Foreskin melanocyte (primary cell): ENCODE measurements at places on chromosomes 3 and 15.

DNA sequence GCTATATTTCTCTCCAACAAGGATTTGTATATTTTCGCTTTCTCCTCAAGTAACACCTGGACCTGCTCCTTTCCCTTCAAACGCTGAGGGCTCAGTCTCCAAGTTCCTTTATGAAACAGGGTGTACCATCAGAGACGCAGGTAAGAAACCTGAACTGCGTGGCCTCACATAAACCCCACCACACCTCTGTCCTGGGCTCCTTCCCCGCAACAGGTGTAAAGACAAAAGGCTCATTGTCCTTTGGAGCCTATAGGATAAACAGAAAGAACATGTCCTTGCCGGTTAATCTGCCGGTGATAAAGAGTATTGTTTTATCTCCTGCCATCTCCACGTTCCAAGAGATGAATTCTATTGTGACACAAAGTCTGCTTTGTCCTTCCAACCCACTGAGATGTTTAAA, 111.8 kb upstream of the ADAMTS9 start:
- DNase-seq = no peak

DNA sequence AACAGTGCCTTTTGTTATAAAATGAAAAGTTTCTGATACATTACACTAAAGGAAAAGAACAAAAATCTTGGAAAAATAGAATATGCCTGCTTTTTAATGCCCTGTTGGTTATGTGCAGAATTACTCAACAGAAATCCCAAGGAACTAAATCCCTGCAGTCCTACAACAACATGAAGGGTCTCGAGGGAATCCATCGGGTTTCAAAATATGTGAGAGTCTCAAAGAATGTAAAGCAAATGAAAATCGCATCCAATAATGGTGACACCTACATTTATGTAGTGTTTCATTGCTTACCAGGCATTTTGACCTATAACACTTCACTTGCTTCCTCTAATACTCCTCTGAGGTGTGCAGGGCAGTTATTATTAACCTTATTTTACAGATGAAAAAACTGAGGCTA, 411.3 kb downstream of the FOXP1 start:
- DNase-seq = no peak

DNA sequence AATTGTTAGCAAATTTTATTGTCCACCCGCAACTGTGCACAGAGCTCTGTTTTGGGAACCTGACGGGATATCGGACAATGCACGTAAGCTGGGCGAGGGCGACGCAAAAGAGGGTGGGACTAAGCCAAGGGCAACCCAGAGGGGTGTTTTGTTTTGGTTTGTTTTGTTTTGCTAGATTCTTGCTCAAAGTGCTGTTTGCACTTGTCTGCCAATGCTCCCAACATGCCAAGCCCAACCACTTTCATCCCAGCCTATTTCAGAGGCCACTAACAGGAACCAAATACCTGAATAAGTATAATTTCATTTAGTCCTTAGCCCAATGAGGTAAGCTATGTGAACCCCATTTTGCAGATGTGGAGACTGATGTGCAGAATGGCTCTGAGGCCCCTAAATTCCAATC, 9.7 kb upstream of the CMTM7 start:
- DNase-seq = no peak

DNA sequence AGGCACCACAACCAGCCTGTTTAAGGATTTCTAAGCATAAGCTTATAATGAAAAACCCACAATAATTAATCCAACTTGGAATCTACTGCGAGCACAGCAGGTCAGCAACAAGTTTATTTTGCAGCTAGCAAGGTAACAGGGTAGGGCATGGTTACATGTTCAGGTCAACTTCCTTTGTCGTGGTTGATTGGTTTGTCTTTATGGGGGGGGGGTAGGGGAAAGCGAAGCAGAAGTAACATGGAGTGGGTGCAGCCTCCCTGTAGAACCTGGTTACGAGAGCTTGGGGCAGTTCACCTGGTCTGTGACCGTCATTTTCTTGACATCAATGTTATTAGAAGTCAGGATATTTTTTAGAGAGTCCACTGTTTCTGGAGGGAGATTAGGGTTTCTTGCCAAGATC, 15.1 kb downstream of the APOD start:
- no peak for DNase-seq

GRCh38 chr3:133135306-133135705, 97.1 kb downstream of the TMEM108 start:
- no peak for DNase-seq

DNA sequence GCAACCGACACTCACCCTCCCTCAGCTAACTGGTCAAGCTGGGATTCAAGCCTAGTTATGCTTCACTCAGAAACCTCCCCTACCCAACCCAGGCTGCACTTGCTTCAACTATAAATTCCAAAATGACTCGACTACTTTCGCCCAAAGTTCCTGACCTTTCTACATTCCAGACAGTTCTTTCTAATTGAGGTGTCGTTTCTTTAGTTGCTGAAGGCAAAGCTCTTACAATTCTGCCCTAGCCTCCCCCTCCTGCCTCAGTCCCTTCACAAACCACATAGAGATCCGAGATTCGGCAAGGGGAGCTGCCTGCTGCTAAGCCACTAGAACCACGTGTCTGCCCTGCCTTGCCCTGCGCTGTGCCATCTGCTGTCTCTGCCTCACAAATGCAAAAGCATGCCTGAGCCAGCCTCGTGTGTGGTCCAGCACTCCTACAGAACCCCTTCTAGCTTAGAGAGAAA, 74.7 kb upstream of the SH3GL3 start:
- no peak for DNase-seq

- no peak for DNase-seq
Measured at GRCh38 chr3:37236024-37236423, 61.6 kb upstream of the LRRFIP2 start.

DNA sequence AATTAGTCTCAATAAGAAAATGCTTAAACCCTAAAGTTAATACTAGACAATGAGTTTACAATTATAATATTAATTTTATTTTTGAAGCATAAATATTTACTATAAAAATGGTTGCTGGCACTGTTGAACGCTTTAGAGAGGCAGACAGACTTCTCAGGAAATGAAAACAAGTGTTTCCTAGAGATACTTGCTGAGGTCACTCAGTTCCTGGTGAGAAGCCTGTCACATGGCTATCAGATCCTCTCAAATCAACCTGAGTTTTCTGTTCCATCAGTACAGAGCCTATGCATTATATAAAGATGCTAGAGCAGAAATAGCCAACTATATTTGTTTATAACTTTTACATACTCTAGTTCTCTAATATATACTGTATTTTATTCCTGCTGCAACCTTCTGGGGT, 109.2 kb downstream of the MYO5A start:
- DNase-seq = no peak

DNA sequence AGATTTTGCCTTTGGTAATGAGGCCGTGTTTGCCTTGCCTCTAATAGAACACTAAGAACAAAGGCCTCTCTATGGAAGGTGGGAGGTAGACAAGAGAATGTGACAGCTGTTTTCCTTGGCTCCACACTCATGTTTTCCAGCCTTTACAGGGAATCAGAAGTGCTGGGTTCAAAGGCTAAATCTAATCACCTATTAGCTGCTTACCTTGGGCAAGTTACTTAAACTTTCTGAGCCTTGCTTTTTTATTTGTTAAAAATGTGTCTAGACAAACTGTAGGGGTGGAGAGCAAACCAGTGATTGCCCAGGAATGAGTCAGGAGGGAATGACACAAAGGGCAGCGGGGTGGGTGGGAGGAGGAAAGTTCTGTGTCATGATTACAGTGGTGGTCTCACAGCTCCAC, 179.0 kb downstream of the P3H2 start:
- DNase-seq = no peak

GRCh38 chr3:40118091-40118490, 191.4 kb upstream of the EIF1B start:
- no peak for DNase-seq

GRCh38 chr3:100437721-100438622, 36.6 kb downstream of the LNP1 start:
- DNase-seq = no peak

DNA sequence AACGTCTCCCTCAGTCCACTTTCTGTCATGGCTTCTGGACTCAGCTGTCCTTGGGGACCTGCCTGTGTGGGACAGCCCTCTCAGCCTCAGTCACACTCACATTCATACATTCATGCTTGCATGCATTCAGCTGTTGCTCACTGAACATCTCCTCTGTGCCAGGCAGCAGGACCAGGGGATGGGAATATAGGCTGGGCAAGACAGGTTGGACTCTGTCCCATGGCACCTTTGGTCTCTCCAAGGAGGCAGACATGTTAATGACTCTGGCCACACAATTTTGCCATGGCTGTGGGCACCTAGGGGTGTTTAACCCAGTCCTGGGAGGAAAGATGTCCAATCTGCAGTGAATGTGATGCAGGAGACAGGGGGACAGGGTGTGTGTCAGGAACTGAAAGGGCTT, 7.8 kb upstream of the DNAH1 start:
- no peak for DNase-seq

- peak; percentile 32 for DNase-seq
Measured at GRCh38 chr3:138465925-138466324, 31.5 kb downstream of the ESYT3 start.

DNA sequence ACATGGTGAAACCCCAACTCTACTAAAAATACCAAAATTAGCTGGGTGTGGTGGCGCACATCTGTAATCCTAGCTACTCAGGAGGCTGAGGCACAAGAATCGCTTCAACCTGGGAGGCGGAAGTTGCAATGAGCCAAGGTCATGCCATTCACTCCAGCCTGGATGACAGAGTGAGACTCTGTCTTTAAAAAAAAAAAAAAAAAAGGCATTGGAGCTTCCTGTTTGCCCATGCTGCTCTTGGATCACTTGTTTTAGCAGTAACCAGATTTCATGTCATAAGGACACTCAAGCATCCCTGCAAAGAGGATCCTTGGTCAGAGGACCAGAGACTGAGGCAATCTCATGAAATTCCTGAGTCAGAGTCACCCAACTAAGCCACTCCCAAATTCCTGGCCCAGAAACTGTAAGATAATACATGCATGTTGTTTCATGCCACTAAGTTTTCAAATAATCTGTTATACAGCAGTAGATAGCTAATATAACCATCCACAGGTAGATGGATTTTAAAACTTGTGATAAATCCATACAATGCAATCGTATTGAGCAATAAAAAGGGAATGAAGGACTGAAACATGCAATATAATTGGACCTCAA, 82.0 kb upstream of the XXYLT1 start:
- peak; percentile 45 for DNase-seq

GRCh38 chr3:59865351-59865750, 815.5 kb upstream of the CFAP20DC start:
- DNase-seq = no peak

DNA sequence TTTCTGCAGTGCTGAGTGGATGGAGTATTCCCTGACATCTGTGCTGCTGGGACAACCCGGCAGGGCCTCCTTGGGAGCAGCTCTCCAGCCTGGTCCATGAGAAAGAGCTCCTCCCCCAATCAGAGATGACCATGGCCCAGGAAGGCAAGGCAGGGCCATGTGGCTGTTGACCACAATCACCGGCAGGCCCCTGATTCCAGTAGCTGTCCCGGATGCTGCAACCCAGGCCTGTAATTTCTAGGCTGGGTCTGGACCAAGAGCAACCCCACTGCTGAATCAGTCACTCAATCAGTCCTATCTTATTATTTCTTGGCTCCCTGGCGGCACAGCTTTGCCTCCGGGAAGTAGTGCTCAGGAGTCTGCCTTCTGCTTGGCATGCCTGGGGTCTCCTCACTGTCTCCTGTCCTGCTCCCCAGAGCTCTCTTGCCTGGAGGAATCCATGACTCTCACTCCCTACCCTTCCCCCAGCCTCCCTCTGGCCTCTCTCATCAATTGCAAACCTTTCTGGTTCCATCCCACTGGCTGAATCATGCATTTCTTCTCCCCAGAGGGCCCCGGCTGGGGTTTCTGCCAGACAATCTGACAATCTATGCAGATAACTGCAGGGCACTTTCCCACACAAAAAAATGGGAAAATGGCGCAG, 32.6 kb upstream of the ITGA11 start:
- DNase-seq = no peak

DNA sequence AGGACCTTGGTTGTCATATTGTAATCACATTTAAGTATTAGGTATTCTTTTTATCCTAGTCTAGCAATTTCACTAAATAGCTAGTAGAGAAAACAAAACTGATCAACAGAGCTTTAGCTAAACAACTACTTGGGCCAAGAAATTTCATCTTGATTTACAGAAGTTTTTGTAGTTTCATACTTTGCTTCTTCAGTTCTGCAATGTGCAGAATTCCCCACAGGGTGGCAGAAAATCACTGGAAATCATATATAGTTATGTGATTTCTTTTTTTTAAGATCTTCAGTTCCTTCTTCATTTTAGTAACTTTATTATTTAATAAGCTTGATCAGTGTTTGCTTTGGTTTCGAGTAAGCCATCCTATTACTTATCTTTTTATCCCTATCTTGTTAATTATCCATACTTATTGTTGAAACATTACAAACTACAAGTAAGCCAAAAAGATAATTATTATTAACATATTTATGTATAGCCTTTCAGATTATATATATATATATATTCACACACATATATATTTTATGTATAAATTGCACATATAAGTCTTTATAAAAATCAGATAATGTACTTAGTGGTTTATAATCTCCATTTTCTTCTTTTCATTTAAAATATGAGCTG, 2.2 kb upstream of the BNIP2 start:
- DNase-seq = peak; percentile 41

- no peak for DNase-seq
Measured at GRCh38 chr15:30042556-30042955, 40.2 kb upstream of the GOLGA8J start.

- peak; percentile 63 for DNase-seq
Measured at GRCh38 chr3:188546835-188547670, 393.1 kb downstream of the LPP start.

- no peak for DNase-seq
Measured at GRCh38 chr3:6262010-6262409, 598.9 kb upstream of the GRM7 start.

GRCh38 chr3:191051037-191051436, 148.0 kb upstream of the OSTN start:
- peak; percentile 16 for DNase-seq

DNA sequence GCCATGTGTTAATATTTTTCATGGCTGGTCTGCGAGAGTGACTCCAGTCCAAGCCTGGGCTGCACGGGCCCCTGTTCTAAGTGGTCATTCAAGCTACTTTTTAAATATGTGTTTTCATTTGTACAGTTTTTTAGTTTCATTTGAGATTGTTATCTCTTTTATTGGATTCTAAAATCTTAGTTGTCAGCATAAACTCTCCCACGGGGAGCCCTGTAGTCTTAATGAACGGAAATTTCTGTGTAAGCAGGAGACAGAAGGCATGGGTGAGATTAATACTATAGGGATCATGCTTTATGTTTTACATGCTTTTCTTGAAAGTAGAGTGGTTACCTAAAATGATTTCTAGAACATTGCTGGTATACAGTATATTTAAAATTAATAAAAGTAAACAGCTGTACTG, 373.1 kb upstream of the SLCO3A1 start:
- no peak for DNase-seq

- no peak for DNase-seq
Measured at GRCh38 chr3:50608278-50608677, 3.3 kb downstream of the CISH start.
